NCI-H1436 treated with DMSO at 0.1 percent for 48 hours (cell line): ENCODE measurements at places on chromosomes 1 and 21.

DNA sequence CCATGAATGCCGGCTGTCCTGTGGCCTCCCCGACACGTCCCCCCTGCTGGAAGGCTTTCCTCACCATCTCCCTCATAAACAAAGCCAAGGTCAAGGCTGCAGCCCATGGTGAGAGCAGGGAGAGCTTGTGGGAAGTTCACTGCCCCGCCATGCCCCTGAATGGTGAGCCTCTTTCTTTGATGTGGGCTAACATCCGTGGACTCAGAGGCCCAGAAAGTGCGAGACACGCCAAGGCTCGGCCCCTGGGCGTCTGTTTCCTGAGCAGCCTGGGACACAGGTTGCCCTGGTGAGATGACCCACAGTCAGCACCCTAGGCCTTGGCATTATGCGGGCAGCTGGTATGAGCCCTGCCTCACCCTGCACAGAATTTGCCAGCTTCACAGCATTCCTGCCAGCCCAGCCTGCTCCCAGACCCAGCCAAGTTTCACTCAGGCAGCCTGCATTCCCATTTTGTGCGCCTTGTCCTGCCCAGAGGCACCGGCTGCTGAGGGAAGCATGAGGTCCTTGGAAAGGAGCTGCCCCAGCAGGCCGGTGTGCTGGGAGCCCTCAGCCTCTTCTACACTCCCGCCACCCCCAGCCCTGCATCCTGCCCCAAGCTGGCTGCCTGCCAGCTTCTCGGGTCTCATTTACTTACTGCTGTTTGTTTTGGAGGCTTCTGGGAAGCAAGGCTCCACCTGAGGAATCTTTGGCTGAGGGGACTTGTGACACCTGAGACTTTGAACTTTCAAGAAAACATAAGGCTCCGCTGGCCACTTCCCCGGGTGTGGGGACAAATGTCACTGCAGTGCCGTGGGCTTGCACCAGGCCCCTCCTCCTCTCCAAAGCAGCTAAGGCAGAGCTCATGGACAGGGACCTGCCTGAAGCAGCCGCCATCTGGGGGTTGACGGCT, 31.9 kb downstream of the NEK2 start:
- DNase-seq, result no peak

DNA sequence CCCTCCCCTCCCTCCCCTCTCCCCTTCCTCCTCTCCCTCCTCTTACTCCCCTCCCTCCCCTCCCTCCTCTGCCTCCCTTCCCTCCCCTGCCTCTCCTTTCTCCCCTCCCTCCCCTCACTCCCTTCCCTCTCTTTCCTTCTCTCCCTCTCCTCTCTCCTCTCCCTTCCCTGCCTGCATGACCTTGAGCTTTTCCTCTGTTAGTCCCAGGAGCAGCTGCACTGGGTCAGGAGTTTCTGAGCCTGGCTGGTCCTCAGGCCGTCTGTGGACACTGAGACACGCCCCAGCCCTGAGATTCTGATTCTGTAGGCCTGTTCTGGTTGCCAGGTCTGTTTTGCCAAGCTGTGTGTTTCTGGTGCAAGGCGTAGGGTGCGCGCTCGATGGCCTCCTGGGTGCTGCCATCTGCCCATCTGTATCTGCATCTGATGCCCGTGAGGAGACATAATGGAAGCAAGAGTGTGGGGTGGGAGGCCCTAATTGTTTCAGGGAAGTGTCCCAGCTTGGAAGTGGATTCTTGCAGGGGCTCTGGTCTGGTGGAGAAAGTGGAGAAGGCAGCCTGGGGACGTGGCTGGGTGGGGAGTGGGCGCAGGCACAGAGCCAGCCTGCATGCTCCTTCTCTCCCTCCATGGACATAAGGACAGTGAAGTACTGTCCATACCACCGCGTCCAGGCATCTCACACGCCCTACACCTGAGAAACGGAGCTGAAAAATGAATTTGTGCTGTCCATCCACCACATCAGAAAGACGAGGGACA, 97.2 kb downstream of the WDR4 start:
- DNase-seq, result no peak

- no peak for DNase-seq
Measured at GRCh38 chr1:1858382-1859086, 32.4 kb downstream of the GNB1 start.

DNA sequence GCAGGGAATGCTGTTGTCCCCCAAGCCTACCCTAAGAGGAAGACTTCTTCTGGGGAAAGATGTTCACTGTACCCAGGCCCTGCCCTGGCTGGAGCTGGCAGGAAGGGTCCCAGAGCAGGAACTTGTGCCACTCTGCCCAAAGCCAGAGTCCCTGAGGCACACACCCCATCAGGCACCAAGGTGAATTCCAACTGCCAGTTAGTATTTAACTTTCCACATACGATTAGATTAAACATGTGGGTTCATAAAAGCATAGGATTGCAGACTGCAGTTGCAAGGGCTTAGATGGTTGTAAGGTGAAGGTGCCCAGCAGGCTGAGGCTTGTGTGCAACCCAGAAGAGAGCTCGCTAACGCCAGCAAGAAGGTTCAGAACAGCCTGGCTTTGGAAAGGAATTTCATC, at the start of gene KCNE2:
TSS of gene KCNE2 (plus strand) at position 274 of the 400 bp plus-strand sequence. CDS start 6,473 bp downstream, outside the sequence.
- DNase-seq, result no peak

- DNase-seq, result no peak
Measured at GRCh38 chr1:75342786-75343185, 208.6 kb downstream of the LHX8 start.

DNA sequence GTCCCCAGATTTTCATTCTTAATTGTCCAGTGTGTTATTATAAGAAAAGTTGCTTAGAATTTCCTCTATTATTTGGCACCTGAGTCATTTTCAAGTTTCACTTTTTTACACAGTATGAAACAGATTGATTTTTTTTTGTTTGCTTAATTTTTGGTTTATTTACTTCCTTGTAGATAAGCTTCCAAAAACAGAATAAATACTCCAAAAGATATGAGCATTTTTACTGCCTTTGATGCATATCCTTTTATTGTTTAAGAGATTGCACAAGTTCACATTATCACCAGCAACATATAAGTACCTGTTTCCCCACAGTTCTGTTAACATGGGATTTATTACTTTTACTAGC, 36.3 kb upstream of the AHCYL1 start:
- no peak for DNase-seq

GRCh38 chr1:205543351-205544301, 39.2 kb downstream of the CDK18 start:
- DNase-seq, result peak; percentile 35

DNA sequence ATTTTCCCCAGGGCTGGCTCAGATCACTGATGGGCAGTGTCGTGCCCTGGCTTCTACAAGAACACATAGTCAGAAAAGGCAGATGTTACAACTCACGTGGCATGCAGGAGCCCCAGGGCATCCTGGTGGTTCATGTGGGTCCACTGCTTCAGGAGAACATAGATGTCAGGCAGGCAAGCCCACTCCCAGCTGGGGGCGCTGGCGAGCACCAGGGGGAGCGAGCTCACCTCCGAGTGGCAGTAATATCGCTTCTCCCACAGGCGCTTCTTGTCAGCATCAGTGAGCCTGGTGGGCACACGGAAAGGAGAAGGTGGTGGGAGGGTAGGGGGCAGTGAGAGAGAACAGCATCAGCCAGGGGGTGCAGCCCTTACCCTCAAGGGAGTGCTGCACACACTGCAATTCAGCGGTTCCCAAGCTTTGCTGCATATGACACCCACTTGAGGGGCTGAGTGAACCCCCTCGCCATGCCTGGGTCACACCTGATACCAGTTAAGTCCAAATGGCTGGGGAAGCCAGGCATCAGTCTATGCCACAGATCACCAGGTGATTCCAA, 34.3 kb upstream of the PPP1R15B start:
- no peak for DNase-seq

- DNase-seq, result no peak
Measured at GRCh38 chr21:32957545-32957944, 68.2 kb upstream of the OLIG2 start.

DNA sequence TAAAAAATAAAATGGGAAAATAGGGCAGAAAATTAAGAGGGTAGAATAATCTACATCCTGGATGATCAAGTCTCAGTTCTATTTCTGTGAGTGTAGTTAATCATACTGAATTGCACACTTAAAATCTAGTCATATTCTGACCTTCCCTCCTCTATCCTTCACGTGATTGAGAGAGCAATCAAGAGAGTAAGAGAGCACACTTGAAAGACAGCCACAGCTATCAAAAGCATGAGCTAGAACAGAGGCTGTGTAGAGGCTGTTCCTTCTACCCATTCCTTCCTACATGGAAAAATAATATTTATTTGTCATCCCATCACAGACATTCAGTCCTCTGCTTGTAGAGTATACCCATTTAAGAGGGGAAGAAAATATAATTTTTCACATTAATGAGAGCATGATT, 52.4 kb downstream of the PHC2 start:
- DNase-seq, result no peak
